ENCODE measurements at places on chromosomes 16 and 17.

DNA sequence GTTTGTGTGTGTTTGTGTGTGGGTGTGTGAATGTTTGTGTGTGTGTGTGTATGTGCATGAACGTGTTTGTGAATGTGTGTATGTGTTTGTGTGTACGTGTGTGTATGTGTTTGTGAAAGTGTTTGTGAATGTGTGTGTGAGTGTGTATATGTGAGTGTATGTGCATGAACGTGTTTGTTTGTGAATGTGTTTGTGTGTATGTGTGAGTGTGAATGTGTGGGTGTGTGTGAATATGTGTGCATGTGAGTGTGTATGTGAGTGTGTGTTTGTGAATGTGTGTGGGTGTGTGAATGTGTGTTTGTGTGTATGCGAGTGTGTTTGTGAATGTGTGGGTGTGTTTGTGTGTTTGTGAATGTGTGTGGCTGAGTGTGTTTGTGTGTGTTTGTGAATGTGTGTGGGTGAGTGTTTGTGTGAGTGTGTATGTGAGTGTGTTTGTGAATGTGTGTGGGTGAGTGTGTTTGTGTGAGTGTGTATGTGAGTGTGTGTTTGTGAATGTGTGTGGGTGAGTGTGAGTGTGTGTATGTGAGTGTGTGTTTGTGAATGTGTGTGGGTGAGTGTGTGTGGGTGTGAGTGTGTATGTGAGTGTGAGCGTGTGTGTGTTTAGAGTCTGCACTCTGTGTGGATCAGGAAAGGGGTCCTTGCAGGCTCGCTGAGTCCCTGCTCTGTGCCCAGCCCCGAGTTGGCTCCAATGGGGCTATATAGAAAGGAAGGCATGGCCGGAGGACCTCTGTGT, 890 bp upstream of the CD300A start:
- no peak for DNase-seq

DNA sequence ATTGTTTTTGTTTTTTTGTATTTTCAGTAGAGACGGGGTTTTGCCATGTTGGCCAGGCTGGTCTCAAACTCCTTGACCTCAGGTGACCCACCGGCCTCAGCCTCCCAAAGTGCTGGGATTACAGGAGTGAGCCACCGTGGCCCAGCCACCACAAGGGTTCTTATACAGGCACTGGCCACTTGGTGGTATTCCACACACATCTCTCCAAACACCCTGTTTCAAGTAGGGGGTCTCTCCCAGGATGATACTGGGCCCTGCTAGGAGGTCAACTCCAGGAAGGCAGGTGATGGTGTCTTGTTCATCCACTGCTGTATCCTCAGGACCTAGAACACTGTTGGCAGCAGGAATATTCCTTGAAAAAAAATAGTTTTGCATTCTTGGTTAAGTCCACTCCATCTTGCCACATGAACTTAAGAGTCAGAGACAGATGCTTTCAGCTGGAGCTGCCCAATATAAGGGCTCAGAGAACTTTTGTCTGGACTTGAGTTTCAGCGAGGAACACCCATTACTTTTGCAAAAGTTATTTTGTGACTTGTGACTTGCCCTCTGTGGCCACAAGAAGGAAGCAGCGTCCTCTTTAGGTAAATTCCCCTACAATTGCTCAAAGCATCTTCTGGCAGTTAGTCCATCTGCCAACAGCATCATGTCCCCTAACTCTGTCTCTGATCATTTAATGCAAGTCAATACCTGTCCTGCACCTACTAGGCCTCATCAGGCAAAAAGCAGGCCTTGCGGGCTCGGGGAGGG, 7.4 kb upstream of the EEF2K start:
- DNase-seq, result no peak

DNA sequence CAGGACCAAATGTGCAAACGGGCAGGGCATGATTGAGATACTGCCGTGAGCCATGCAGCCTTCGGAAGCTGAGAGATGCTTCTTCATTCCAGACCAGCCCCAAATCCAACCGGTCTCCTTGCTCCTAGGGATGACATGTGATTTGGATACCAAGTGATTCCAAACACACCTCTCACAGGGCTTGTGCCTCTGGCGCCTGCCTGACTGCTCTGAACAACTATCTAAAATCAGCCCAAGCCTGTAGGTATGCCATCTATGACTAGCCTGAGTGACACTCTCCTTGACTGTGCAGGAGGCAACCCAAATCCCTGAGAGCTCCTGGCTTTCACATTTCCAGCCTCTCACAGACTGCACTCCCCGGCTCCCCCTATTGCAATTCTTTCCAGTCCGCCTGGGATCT, 20.3 kb downstream of the DYNC1LI2 start:
- DNase-seq, result no peak

DNA sequence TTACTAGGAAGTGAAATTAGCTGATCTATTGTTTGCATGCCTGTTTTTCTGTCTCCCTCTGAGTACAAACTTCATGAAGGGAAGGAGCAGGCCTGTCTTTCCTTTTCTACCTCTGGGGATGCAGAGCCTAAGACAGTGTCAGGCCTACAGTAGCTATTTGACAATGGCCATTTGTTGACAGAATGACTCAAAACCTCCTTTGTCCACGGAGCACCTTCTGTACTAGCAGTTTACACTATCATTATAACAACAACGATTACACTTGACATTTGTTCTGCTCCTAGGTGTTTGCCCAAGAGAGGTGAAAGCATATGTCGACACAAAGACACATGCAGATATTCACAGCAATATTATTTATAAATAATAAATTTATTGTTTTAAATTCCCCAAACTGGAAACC, 132.3 kb upstream of the IRX3 start:
- no peak for DNase-seq

DNA sequence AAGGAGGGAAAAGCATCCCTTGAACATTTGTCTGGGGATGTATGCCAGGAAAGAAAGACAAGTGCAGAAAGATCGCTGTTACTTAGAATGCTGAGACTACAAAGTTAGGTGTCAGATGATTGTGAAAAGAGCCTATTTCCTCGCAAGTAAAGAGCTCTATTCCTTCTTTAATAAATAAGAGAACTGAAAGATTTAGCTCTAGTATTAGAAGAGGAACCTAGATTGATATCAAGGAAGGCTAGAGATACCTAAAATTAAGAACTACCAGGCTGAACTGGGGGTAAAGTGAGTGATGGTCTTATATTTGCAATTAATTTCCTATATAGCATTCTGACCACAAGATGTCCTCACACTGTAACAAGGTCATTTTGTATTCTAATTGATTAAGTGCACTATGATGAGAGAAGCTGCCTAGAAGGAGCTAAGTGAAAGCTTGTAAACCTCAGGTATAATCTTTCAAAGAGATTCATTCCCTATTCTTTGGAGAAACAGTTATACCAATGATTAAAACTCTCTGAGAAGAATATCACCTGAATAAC, 62.3 kb downstream of the SSH2 start:
- no peak for DNase-seq

DNA sequence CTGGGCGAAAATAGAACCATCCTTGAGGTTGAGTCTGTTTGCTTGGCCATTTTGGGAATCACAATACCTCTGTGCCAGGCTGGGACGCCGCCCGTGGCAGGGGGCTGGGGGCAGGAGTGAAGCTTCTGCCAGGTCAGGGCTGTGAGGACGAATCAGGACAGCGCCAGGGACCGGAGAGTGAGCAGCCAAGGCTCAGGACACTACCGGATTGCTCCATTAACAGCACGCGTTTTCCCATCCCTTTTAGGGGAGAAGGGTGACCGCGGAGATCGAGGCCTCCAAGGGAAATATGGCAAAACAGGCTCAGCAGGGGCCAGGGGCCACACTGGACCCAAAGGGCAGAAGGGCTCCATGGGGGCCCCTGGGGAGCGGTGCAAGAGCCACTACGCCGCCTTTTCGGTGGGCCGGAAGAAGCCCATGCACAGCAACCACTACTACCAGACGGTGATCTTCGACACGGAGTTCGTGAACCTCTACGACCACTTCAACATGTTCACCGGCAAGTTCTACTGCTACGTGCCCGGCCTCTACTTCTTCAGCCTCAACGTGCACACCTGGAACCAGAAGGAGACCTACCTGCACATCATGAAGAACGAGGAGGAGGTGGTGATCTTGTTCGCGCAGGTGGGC, 23.4 kb downstream of the C1QTNF1 start:
- no peak for DNase-seq

DNA sequence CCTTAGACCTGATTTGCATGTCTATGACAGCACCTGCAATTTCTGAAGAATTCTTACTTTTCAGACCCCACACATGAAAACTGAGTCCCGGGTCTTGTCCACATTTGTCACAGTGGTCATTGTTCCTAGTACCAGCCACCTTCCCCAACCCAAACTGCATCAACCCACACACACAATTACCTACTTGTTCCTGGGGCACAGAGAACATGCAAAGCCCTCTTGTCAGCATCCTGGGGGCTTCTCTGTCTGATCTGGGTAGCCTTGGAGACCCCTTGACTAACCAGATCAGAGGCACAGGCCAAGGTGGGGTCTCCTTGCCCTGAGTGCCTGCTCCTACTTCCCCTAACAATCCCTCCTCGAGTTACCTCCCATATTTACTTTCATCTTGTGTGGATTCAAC, 36.7 kb upstream of the PIK3R6 start:
- no peak for DNase-seq

DNA sequence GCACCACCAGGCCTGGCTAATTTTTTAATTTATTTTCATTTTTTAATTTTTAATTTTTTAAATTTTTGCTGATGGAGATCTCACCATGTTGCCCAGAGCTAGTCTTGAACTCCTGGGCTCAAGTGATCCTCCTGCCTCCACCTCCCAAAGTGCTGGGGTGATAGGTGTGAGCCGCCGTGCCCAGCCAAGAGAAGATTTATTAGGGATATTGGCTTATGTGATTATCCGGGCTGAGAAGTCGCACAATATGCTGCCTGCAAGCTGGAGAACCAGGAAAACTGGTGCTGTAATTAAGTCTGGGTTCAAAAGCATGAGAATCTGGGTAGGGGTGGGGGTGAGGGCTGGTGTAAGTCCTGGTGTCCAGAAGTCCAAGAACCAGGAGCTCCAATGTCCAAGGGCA, 2.5 kb upstream of the C16orf90 start:
- DNase-seq, result no peak

DNA sequence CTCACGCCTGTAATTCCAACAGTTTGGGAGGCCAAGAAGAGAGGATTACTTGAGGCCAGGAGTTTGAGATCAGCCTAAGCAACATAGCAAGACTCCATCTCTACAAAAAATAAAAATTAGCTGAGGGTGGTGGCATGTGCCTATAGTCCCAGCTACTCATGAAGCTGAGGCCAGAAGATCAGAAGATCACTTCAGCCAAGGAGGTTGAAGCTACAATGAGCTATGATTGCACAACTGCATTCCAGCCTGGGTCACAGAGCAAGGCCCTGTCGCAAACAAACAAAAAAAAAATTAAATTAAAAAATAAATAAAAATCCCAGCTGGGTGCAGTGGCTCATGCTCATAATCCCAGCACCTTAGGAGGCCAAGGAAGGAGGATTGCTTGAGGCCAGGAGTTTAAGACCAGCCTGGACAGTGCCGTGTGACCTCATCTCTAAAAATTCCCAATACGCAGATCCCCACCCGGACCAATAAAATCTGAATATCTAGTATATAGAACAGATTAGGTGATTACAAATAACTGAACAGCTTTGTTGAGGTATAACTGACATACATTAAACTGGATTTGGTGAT, 18.2 kb upstream of the ATF7IP2 start:
- no peak for DNase-seq

GRCh38 chr17:64728041-64728695, 66.1 kb upstream of the SMURF2 start:
- no peak for DNase-seq

GRCh38 chr16:7584561-7584960, 251.9 kb downstream of the RBFOX1 start:
- no peak for DNase-seq

DNA sequence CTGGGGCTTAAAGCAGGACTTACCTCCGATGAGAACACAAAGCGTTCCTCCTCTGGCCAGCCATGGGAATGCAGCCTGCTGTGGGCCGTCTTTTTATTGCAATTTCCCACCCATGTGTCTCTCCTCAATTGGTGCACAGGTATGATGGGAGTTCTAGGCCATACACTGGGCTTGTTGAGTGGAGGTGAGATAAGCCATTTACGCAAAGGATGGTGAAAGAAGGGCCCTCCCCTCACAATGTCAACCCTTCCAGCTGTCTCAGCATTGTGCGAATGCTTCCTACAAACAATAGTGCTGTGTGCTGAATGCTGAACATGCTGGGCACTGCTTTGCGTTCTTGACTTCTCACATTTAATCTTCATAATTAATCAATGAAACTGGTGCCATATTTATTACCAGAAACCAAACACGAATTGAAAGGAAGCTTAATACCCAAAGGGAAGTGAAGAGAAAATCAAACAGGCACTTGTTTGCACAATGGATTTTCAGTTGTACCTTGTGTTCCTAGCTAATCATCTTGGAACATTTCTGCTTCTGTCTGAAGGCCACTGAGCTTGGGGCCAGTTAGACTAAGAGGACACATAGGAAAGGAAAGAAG, at the start of gene GP2:
Gene GP2, minus strand, starts transcription at position 70 of the 598 bp plus-strand sequence. CDS start 1,082 bp downstream, outside the sequence.
- DNase-seq, result no peak

GRCh38 chr17:30554839-30555751, 77.9 kb downstream of the GOSR1 start:
- DNase-seq, result no peak

- DNase-seq, result no peak
Measured at GRCh38 chr16:22229889-22230288, 23.8 kb downstream of the EEF2K start.

DNA sequence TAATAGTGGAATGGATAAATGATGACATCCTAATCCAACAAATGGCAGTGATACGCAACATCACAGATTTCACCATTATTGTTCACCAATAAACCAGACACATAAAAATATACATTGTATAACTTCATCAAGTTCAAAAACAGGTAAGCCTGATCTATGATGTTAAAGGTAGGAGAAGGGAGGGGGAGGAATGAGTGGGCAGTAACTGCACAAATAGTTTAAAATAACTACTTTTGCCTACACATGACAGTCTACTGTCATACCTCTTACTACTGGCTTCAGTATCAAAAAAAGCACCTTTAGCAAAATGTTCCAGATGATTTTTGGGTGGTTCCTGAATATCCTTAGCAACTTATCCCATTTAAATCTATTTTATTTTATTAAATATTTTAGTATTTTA, 28.8 kb downstream of the CHCT1 start:
- DNase-seq, result no peak

- no peak for DNase-seq
Measured at GRCh38 chr17:20257798-20258197, 209.5 kb downstream of the LGALS9B start.

Measured in H54 (cell line).